ENCODE measurements at places on chromosomes 16 and 17. TPM values are rescaled to one million over a fixed set of nuclear protein-coding genes. Genes with fewer than 3 reads are reported as not detected.

NPIPA2 gene
- total RNA-seq = 6.7 TPM

TLCD1 gene
- 6.3 TPM for total RNA-seq

SLC9A5 gene
- 3.2 TPM for total RNA-seq

FADS6 gene
- 0.12 TPM for total RNA-seq

SLFN11 gene
- 12.3 TPM for total RNA-seq

- no peak for DNase-seq
These were observed 16.0 kb downstream of the LRRC36 start for GRCh38 chr16:67342616-67343015.

- no peak for DNase-seq
These were observed 114.4 kb downstream of the SDR42E1 start for GRCh38 chr16:81896902-81897301.

- DNase-seq = peak; percentile 23
These were observed 520 bp downstream of the JPT2 start for GRCh38 chr16:1678500-1679098.

DNA sequence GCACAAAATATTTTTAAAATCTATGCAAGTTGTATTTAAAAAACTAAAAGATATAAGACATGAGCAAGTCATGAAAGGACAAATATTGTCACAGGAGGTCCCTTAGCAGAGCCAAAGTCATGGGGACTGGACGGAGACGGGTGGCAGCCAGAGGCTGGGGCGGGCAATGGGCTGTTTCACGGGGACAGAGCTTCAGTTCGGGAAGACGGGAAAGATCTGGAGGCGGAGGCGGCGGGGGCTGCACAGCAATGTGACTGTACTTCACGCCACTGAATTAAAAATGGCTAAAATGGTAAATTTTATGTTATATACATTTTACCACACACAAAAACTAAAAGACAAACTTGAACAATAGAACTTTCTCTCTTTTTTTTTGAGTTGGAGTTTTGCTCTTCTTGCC is 60.0 kb upstream of the METRNL start:
- DNase-seq = no peak

DNA sequence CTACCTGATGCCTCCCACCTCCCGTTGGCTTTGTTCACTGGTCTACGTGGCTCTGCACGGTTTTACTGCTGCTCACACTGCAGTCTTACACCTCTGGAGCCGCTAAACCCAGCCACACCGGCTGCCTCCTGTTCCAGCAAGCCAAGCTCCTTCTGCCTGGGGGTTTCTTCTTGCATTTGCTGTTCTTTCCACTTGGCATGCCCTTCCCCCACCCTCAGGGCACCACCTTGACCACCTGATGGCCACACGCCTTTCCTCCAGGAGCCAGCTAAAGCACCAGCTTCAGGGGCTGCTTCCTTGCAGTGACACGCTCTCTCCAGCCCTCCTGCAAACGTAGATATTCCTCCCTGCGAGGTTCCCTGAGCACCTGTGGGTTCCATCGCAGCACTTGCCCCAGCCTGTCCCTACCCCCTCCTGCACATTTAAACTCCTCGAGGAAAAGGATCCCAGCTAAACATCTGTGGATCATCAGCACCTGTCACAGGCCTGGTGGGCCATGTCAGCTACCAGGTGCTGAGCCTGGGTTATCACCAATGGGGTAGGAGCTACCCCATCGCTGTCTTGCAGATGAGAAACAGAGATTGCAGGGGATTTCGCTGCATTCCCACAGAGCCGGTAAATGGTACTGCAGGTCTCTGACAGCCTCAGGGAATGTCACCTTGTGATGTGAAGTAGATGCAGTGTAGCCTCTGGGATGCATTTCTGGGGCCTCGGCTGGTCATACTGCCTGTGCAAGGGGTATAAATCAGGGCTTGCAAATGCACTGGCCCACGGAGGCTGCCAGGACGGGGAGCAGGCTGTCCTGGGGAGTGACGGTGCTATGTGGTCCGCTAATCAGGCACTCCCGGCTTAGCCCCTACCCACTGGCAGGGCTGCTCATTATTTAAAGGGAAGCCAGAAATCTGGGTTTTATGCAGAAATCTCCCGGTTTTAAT is 285.2 kb downstream of the CPPED1 start:
- DNase-seq = no peak

GRCh38 chr16:4207683-4208340 is 34.1 kb downstream of the SRL start:
- DNase-seq = no peak

- peak; percentile 55 for DNase-seq
These were observed 36.6 kb downstream of the CCDC42 start for GRCh38 chr17:8708025-8708461.

GRCh38 chr17:28667870-28668269 is 5.9 kb downstream of the SUPT6H start:
- DNase-seq = no peak

- no peak for DNase-seq
These were observed 10.4 kb upstream of the KATNB1 start for GRCh38 chr16:57725151-57725550.

- no peak for DNase-seq
These were observed 1.4 kb downstream of the DHX33 start for GRCh38 chr17:5467416-5467815.

- no peak for DNase-seq
These were observed 114.0 kb downstream of the FTO start for GRCh38 chr16:53817812-53818550.

DNA sequence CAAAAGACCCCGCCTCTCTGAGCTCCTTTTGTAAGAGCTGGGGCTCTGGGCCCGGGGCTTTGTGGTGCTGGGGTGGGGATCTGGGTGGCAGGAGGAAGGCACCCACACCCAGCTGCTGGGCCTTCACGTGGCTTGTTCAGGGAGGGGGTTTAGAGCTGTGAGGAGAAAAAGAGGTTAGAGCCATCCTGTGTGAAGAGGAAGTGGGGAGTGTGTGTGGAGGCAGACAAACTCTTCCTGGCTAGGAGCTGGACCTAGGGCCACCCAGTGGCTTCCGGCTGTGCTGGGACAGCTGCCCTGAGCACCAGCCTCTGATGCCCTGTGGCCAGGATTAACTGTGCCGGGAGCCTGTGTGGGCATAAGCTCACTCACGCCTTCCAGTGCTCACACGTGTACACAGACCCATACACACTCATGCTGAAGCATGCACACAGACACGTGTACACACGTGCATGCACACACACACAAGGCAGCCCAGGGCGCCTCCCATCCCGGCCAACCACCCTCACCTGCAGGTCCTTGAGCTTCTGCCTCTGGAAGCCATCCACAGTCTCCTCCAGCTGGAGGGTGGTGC is 7.4 kb downstream of the CIBAR2 start:
- DNase-seq = no peak

DNA sequence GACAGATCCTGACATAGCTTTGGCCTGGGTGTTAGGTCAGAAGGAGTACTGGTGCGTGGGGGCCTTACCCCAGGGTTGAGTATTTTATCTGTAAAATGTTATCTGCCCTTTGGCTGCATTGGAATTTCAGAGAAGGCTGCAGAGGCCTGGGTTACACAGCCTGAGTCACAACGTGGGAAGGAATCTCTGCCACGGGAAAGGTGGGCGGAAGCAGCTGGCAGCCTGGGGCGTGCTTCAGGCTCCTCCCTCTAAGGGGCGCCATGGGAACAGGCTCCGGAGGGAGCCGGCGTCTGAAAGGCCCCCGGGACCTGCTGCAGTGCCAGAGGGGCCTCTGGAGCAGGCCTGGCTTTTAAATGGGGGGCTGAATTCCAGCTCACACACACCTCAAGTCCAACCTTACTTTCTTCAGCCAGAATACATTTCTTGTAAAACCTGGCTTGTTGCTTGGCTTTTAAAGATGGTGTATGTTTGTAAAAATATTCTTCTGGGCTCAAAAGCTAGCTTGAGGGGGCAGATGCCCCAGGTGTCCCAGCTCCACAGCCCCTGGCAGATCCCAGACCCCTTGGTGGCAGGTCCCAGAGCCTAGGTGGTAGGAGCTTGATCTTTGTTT is 142.2 kb downstream of the RAB11FIP4 start:
- DNase-seq = no peak

DNA sequence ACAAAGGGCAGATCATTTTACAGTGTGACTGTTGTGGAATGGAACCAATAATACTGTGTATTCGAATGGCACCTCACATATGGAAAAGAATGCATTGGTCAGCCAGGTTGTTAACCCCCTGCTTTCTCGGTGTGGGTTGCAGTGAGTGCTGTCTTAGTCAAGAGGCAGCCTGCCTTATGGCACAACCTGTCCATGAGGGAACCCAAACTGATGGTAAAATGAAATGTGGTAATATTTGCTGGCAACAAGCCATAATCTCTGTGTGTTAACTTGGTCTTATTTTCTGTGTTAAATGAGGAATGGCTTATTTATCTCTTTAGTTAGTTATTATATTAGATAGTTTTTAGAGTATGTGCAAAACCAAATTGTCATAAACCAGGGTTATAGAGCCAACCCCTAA is 81.6 kb downstream of the TMC6 start:
- no peak for DNase-seq

GRCh38 chr16:64711026-64711425 is 410.8 kb downstream of the CDH11 start:
- DNase-seq = no peak

GRCh38 chr16:1543085-1543896 is 9.8 kb downstream of the TMEM204 start:
- peak; percentile 46 for DNase-seq

DNA sequence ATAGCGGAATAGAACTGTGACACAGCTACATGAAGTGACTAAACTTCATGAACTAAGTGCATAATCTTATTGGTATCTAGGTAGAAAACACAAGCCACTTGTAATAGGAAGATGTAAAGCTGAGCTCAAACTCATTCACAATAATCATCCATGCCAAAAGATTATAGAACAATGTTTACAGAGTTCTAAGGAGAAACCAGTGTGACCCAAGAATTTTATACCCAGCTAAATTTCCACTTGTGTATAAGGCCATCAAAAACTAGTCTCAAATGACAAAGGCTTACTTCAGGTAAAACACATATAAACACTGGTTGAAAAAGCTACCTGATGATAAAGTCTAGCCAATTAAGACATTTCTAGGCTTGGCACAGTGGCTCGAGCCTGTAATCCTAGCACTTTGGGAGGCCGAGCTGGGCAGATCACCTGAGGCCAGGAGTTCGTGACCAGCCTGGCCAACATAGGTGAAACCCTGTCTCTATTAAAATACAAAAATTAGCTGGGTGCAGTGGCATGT is 16.9 kb upstream of the CPD start:
- no peak for DNase-seq

- DNase-seq = no peak
These were observed 59.3 kb downstream of the RNF213 start for GRCh38 chr17:80319999-80320344.

DNA sequence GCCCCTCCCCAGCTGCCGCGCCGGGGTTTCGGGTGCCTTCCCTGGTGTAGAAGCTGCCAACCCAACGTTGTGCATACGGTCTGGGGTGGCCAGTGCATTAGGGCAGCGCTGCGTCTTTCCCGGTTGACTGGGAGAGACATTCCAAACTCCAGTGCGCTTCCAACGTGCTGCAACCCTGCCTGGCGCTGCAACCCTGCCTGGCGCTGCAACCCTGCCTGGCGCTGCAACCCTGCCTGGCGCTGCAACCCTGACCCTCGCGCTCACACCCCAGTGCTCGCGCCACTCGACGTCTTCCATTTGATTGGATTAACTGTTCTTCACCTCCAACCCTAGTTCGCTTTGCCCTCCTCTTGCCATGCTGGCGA is 488 bp upstream of the HAP1 start:
- no peak for DNase-seq
